Stimulated activated CD4-positive, alpha-beta T cell treated with anti-CD3 and anti-CD28 coated beads, Interleukin-2, amount 100 ng/mL, for 24 hours (primary cell): ENCODE measurements at places on chromosomes 12 and 14.
A peak's percentile ranks its signal among the peaks of the same experiment; 100 is the strongest.

GRCh38 chr14:79248126-79248525 lies 963.2 kb downstream of the DIO2 start:
- no peak for DNase-seq

GRCh38 chr12:79634957-79635471 lies 55.8 kb downstream of the PAWR start:
- no peak for DNase-seq

GRCh38 chr12:108693751-108694150 lies 37.6 kb downstream of the CORO1C start:
- DNase-seq: no peak

DNA sequence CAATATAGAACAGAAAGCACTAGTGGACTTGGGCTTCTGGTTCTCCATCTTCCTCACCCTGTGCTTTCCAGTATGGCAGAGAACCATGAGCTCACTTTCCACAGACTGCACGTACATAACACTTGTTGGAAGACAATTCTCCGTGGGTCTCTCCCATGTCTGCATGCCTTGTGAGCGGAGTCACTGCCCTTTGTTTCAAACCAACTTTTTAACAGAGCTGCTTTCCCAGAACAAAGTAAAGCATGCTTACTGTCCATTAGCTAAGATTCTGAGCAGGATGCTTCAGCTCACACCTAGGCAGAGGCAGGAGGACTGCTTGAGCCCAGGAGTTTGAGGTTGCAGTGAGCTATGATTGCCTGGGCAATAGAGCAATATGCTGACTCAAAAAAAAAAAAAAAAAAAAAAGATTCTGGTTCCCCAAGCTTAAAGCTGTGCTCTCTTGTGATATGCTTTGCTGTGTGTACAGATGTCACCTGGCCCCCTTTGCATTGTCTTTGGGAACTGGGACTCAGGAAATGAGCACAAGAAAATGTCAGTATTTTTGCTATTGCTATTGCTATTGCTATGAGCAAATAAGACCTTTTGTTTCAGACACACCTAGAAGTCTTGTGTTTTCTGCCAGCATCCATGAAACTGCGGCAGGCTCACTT lies 54.6 kb upstream of the PTGR2 start:
- DNase-seq: no peak

GRCh38 chr12:100737168-100737567 lies 57.4 kb upstream of the ANO4 start:
- no peak for DNase-seq

- no peak for DNase-seq
Observed at GRCh38 chr14:52258783-52259182, 8.7 kb upstream of the PTGDR start.

GRCh38 chr14:101031186-101031585 lies 127.7 kb upstream of the RTL1 start:
- no peak for DNase-seq

DNA sequence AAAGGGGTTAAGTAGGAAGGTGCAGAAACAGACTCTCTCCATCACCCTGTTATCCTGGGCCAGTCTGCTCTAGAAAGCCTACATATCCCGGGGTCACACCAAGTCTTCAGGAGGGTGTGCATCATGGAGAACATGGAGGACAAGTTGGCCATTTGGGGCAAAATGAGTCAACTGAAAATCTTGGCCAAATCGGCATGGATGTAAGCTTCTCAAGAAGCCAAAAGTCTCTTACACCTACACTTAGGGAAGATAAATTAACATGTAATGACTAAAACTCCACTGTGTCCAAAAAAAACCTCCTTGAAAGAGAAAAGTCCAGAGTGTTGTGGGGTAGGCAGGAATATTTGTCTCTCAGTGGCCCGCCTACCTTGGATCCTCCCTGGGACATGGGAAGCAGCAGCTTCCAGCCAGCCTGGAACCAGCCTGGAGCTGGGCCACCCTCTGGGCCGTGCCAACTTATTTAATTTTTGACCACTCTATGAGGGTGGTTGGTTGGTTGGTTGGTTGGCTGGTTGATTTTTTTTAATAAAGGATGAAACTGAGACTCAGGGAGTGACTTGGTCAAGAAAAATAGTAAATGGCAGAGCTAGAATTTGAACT lies 17.9 kb upstream of the TC2N start:
- DNase-seq: no peak

GRCh38 chr12:30679241-30679640 lies 16.4 kb downstream of the IPO8 start:
- no peak for DNase-seq

DNA sequence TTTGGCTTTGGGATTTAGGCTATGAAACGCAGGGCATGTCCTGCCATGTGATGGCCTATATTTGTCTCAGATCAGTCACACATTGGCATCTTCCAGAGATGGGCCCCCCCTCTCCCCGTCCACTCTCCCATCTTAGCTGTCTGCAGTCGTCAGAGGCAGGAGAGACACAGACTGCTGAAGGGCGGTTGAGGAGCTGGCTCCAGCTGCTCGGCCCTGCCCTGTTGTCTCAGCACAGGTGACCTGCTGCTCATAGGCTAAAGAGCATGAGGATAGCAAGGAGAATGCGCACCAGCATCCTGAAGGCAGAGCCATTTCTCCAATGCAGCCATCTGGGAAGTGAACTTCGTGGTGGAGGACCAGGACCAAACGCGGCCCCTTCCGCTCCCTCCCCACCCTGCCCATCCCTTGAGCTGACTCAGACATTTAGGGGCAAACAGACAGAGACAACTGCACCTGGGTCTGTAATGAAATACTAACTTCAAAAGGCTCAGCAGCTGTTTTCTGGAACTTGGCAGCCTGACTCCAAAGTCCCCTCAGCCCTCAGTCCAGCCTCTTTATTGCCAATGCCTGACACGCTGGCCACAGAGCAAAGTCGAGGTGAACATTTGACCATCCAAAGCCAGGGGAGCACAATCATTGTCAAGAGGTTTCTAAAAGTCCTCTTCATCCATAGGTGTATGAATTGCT lies 22.3 kb downstream of the FZD10 start:
- no peak for DNase-seq

GRCh38 chr14:91947475-91948184 lies at the start of gene FBLN5:
FBLN5 (minus strand) TSS chr14:91947694; CDS start chr14:91947229, 465 bp downstream.
- peak; percentile 39 for DNase-seq

DNA sequence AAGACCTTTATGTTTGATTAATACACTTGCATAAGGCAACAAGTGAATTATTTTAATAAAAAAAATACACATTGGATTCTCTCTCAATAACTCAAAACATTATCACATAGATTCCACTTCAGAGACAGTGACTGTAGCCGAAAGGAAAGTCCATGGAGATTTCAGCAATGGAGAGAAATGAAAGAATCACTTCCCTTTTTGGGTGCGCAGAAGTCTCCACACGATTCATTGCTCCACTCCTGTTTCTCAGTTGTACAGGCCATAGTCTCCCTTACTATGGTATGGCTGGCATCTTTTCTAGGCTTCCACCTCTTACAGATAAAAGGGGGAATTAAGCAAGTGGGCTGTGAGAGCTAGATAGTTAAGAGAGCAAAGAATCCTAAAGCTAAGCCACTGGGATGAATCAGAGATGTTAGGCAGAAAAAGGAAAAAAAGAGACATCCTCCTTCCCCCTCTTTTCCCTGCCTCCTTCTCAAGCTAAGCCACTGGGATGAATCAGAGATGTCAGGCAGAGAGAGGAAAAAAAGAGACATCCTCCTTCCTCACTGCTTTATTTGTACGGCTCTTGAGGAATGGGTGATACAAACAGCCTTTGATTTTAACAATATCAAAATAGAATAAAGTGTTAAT lies 16.3 kb downstream of the ST8SIA1 start:
- DNase-seq: no peak

DNA sequence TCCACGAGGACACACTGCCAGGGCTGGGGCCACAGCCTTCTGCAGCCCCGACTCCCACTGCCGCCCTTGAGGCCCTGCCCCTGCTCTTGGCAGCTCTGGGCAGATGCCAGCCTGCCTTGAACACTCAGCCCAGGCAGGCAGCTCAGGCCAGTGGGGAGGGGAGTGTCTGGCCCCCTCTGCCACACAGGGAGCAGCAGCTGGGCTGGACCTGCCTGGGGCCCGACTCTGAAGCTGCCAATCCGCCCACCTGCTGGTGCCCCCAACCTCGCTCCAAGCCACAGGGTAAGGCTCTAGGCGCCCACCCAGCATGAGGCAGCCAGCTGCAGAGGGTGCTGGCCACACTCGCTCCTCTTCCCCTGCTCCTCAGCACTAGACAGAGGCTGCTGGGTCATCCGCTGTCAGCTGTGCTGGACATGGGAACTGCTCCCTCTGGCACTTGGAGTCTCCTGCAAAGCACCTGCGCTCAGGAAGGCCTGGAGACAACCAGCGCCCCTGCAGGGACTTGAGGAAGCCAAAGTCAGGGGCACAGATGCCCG lies 24.6 kb upstream of the NUDT14 start:
- DNase-seq: no peak

GRCh38 chr14:26870096-26870495 lies 272.3 kb upstream of the NOVA1 start:
- no peak for DNase-seq

DNA sequence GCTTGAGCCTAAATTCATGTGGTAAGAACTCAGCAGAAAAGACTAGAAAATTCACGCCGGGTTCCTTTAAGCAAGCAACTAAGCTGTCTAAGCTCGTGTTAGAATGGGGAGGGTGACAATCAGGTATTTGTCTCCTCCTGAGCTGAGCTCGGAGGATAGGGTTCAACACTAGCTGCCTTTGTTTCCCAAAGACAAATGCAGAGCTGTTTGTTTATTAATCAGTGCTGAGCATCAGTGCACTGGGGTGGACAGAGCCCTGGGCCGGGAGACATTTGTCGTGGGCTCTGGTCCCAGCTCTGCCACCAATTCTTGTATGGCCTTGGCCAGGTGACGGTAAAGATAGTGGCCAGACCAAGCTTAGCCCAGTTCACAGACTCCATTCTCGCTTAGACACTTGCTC lies 43.7 kb downstream of the DEGS2 start:
- no peak for DNase-seq

GRCh38 chr12:103455020-103455763 lies 40.6 kb downstream of the C12orf42 start:
- no peak for DNase-seq

DNA sequence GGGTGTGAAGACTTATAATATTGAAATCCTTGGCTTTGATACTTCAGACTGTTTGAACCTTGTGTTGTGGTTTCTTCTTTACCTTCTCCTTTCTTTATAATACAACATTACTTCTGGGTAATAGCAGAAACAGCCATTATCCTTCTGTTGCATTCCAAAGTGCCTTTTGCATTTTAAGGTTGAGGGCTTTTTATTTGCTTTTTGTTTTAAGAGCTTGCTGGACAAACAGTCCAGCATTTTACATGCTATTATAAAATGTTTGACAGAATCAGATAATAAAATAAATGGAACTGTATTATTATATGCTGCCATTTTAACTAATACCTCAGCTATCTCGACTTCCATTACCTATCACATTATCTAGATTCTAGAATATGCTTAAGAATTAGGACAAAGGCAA lies 14.0 kb downstream of the RNF34 start:
- no peak for DNase-seq

DNA sequence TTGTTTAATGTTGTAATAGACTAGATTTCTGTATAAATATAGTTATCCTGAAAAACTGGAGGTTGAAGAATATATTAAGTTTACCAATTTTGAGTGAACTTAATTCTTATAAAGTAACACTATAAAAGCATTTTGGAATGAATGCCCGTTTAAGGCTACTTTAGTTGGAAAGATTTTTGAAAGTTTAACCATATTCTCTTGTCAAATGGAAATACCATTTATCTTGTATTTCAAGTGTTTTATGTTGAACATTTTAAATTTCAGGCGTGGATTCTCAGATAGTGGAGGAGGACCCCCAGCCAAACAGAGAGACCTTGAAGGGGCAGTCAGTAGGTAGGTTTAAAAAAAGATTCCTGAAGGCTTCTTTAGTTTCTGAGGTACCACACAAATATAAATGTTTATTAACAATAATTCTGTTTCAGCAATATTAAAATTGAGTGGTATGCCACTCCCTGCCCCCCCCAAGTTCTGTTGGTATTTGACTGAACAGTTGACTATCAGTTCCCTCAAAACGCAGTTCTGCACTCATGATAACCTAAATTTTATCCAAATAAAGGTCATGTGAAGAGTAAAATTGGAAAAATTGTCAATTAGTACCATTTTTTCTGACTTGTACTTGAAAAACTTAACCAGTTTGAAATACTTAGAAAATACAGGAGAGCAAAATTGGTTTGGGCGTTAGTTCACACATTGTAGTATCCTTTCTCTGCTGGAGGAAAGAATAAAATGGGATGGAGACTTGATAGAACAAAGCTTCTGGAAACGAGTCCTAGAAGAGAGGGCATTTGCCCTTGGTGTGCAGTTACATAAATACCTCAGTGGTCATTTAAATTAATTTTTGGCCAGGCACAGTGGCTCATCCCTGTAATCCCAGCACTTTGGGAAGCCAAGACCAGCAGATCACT lies 1.5 kb downstream of the PNN start:
- no peak for DNase-seq

DNA sequence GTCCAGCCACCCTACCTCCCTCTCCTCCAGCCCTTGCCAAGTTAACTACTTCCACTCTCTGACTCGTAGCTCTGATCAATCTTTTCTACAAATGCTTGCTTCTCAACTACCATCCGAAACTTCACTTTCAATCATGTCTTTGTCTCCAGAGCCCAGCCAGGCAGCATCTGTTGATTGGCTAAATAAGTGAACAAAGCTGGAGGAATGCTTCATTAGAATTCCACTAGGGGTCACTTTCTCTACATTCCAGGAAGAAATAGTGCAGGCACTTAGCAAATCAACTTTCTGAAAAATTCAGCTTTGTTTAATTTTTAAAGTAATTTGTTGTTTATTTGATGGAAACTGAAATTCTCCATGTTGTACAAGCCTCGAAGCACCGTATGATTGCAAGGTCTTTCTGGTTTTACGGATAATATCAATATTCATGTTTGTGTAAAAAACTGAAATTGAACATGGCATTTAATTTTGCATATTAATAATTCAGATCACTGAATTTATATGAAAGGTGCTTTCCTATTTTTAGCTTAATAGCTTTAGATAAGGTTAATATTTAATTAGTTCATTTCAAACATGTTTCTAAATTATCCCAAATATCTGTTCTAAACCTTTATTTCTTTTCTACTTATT lies 32.4 kb upstream of the HELB start:
- peak; percentile 13 for DNase-seq

DNA sequence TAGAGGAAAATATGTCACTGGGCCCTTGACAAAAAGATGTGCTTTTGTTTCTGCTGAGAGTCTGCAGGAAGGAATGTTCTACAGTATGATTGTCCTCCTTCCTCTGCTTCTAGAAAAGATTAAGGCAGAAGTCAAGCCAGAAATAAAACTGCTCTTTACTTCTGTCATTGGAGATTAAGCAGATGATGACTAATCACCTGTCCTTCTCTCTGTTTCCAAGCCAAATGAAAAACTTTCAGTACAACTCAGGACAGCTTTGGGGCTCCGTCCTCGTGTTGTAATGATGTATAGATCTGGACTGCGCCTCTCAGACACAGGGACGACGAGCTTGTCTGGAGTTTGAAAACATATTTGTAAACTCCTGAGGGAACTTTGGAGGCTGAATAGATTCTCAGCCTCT lies 159.3 kb downstream of the DYRK2 start:
- no peak for DNase-seq

DNA sequence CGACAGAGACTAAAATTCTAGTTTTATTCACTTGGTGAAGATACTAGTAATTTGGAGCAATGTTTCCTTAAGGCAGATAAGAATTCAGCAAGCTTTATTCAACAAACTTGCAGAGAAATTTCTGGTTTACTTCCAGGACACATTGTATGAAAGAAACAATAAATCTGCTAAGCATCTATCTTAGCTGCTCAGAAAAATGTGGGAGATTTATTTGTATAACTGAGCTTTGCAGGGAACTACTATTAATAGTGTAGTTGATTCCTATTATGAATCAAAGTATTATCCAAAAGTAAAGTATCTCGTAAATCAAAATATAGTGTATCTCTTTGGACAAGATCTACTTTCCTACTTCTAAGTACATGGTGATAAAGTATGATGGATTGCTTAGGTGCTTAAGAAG lies 239.4 kb upstream of the TMTC1 start:
- DNase-seq: no peak
